ENCODE measurements at places on chromosomes 6 and 20. TPM values are rescaled to one million over a fixed set of nuclear protein-coding genes. Genes with fewer than 3 reads are reported as not detected.

GRCh38 chr6:168103050-168103830 is 24.2 kb upstream of the FRMD1 start:
- H3K4me3 ChIP-seq: no peak overlapping the region
- H3K27ac ChIP-seq: no peak overlapping the region
- no peak for DNase-seq

DNA sequence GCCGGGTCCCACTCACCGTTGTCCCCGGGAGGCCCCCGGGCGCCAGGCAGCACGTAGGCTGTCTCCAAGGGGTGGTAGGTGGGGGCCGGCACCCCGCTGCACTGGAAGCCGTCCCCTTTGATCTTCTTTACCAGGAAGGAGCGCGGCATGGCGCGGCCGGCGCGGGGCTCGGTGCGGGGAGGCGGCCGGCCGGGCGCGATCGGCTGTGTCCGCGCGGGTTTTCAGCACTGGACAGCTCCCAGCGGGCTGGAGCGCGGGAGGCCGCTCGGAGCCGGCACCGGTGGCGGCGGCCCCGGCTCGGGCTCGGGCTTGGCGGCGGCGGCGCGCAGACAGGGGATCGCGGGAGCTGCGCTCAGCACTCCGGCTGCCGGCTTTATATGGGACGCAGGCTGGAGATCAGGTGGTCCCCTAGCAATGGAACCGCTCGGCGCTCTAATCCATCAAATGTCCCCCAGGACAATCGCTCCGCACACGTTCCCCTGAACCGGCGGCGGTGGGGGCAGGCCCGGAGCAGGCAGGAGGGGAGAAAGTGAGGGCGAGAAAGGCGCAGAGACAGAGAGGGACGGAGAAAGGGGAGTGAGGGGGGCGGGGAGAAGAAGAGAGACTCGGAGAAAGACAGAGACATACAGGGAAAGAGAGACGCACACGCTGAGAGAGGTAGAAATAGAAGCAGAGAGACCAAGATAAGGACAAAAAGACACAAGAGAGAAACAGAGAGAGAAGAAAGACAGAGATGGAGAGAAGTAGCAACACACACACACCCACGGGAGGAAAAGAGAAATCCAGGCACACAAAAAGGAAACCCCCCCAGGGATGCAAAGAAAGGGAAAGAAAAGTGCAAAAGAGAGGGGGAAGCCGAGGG is at the start of gene SCRT2:
Gene SCRT2 (minus strand): TSS at position 350 of the 862 bp plus-strand sequence. CDS start 201 bp downstream, at position 149.
- no peaks in the 10 kb centered on the region for H3K36me3 ChIP-seq
- H3K4me1 ChIP-seq: peaks cover 5% of the 10 kb centered on the region
- no peak within 1 kb of the TSS for H3K27ac ChIP-seq
- no peak for DNase-seq
- H3K4me3 ChIP-seq: peak within 1 kb of the TSS; percentile 14

The UBD gene
- total RNA-seq: 0.54 TPM

The GPLD1 gene
- total RNA-seq: 0.98 TPM

The RAD21L1 gene
- total RNA-seq: 1.0 TPM

DNA sequence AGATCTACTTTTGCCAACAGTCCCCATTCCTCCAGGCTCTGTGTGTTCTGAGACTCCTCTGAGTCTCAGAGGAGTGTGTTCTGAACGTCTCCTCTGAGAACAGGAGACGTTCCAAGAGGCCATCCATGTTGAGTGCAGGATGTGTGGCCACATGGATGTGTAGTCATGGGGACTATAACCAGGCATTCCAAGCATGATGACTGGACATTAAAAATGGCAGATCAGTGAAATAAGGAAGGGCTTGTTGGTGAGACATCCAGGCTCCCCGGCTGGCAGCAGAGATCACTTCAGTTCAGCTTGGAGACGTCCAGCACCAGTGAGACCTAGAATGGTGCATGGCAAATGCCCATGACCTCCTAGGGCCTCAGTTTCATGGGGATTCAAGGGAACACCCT is 34.3 kb upstream of the POU5F1 start:
- H3K36me3 ChIP-seq: no peaks in the 10 kb centered on the region
- no peaks in the 10 kb centered on the region for H3K27me3 ChIP-seq
- peak overlapping the region; percentile 76 for H3K27ac ChIP-seq
- H3K4me3 ChIP-seq: no peak overlapping the region
- no peak for DNase-seq

DNA sequence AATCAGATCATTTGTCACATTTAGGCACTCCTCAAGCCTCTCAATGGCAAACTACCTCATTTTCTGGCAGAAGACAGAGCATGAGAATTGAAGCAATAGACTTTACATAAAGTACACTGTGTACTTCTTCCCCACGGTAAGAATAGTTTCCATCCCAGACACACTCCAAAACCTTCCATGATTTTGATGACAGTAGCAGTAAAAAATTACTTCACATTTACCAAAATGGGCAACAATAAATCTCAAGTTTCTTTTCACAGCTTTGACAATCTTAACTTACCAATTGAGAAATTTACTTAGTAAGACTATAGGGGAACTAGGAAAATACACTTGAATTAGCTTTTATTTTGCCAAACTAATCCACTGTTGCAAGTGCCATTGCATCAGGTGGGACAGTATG is 353.8 kb downstream of the HAO1 start:
- no peak for DNase-seq
- H3K27ac ChIP-seq: no peak overlapping the region
- H3K36me3 ChIP-seq: no peaks in the 10 kb centered on the region
- no peaks in the 10 kb centered on the region for H3K4me1 ChIP-seq
- no peak overlapping the region for H3K4me3 ChIP-seq
- no peaks in the 10 kb centered on the region for H3K27me3 ChIP-seq

The SLC35D3 gene
- total RNA-seq: not detected

DNA sequence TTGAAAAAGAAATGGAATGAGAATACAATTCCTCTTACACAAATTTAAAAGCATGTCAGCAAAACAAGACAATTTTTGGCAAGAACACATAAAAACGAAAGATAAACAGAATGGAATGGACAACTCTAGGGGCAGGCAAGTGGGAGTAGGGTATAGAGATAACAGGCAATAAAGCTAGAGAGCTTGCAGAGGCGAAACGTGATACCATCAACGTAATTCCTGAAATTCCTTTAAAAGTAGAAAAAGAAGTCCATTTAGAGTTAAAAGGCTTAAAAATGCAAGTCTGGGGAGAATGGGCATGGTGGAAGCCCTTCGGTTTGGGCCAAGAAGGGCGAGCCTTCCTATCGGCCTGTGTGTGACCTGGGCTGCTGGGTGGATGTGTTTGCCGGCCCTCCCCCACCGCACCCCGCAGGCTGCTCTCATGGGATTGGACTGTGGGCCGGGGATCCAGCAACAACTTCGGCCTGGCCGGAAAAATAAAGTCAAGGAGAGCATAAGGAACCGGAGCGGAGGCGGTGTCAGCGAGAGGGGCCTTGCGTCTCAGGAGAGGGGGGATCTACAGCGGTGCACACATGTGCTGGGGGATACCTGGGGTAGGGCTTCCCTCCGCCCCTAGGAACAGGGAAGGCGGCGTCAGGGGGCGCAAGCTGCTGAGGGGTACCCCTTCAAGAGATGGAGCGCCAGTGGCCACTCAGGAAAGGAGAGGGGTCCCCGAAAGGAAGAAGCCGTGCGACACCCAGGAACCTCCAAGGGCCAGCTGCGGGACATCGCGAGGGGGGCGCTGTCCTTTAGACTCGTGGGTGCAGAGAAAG is 4.1 kb downstream of the TMEM239 start:
- no peaks in the 10 kb centered on the region for H3K36me3 ChIP-seq
- no peaks in the 10 kb centered on the region for H3K27me3 ChIP-seq
- no peak for DNase-seq
- no peak overlapping the region for H3K27ac ChIP-seq

The BACH2 gene
- 1.6 TPM for total RNA-seq

- no peaks in the 10 kb centered on the region for H3K27me3 ChIP-seq
- no peak overlapping the region for H3K27ac ChIP-seq
- no peaks in the 10 kb centered on the region for H3K36me3 ChIP-seq
Measured at GRCh38 chr6:76682842-76683241, 610.4 kb upstream of the IMPG1 start.

GRCh38 chr20:15837563-15837962 is 735.7 kb downstream of the KIF16B start:
- H3K4me1 ChIP-seq: no peaks in the 10 kb centered on the region
- DNase-seq: no peak

The RSPH4A gene
- total RNA-seq: 0.44 TPM

DNA sequence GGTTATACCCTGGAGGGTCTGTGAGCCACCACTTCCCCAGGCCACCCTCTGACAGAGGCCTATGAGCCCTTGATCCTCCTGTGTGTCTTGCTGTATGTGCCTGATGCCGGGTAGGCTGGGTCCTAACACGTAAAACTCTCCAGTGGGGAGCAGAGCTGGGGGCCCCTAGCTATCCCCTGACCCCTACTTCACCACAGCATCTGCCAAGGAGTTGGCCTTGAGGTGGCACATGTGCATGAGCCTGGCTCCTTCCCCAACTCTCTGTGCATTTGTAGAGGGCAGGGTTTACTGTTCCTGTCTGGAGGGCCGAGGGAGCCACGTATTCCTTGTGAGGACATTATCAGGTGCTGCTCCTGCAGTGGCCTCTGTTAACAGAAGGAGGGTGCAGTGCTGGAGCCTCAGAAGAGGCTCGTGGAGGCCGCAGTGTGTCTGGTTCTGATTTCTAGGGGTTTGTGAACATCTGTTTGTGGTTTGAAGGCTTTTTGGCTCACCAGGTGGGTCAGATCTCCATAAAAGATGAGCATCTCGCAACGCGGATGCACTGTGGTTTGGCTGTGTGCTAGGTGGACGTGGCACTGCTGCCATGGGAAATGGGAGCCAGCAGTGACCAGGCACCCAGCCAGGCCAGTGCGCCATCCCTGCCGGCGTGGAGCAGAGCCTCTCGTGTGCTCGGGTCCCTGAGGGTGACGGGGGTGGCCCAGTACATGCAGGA is 152.1 kb downstream of the DTNBP1 start:
- no peak overlapping the region for H3K27ac ChIP-seq
- H3K27me3 ChIP-seq: no peaks in the 10 kb centered on the region
- no peak for DNase-seq
- no peaks in the 10 kb centered on the region for H3K4me1 ChIP-seq

GRCh38 chr6:72748759-72749158 is 126.9 kb downstream of the KCNQ5 start:
- no peaks in the 10 kb centered on the region for H3K36me3 ChIP-seq
- no peak overlapping the region for H3K27ac ChIP-seq
- no peaks in the 10 kb centered on the region for H3K27me3 ChIP-seq
- no peak for DNase-seq

The LGSN gene
- not detected for total RNA-seq

The MLN gene
- total RNA-seq: not detected

GRCh38 chr6:150320442-150320841 is 48.4 kb upstream of the IYD start:
- no peaks in the 10 kb centered on the region for H3K27me3 ChIP-seq
- H3K27ac ChIP-seq: no peak overlapping the region
- H3K4me3 ChIP-seq: no peak overlapping the region
- H3K4me1 ChIP-seq: no peaks in the 10 kb centered on the region
- no peaks in the 10 kb centered on the region for H3K36me3 ChIP-seq

GRCh38 chr20:38407321-38407720 is 27.8 kb downstream of the SNHG17 start:
- H3K27ac ChIP-seq: no peak overlapping the region
- no peaks in the 10 kb centered on the region for H3K4me1 ChIP-seq
- DNase-seq: no peak
- no peaks in the 10 kb centered on the region for H3K27me3 ChIP-seq
- H3K4me3 ChIP-seq: no peak overlapping the region
- no peaks in the 10 kb centered on the region for H3K36me3 ChIP-seq

DNA sequence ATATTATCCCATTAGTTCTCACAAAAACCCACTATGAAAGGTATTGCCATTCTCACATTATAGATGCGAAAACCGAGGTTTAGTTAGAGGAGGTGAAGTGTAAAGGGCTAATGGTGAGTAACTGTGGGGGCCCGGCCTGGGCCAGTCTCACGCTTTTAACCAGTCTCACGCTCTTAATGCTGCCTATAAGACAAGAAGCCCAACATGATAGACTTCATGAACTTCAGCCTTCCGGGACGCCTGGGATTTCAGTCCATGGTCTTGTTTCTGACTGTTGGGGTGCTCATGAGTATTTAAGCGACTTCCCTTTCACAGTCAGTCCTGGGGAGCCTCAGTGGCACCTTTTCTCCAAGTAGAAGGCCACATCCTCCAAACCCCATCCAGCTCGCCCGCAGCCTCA is 31.7 kb downstream of the AGPAT4 start:
- H3K27me3 ChIP-seq: no peaks in the 10 kb centered on the region
- DNase-seq: no peak
- no peaks in the 10 kb centered on the region for H3K36me3 ChIP-seq
- no peaks in the 10 kb centered on the region for H3K4me1 ChIP-seq
- no peak overlapping the region for H3K4me3 ChIP-seq

The MPIG6B gene
- not detected for total RNA-seq

GRCh38 chr20:58891718-58892140 is 39.2 kb downstream of the GNAS start:
- peak overlapping the region; percentile 91 for H3K27ac ChIP-seq
- H3K27me3 ChIP-seq: no peaks in the 10 kb centered on the region
- DNase-seq: no peak
- H3K36me3 ChIP-seq: peaks cover 2% of the 10 kb centered on the region
- peak overlapping the region; percentile 68 for H3K4me3 ChIP-seq

The C20orf96 gene
- total RNA-seq: 20.5 TPM

The ARFGEF3 gene
- 1.5 TPM for total RNA-seq

DNA sequence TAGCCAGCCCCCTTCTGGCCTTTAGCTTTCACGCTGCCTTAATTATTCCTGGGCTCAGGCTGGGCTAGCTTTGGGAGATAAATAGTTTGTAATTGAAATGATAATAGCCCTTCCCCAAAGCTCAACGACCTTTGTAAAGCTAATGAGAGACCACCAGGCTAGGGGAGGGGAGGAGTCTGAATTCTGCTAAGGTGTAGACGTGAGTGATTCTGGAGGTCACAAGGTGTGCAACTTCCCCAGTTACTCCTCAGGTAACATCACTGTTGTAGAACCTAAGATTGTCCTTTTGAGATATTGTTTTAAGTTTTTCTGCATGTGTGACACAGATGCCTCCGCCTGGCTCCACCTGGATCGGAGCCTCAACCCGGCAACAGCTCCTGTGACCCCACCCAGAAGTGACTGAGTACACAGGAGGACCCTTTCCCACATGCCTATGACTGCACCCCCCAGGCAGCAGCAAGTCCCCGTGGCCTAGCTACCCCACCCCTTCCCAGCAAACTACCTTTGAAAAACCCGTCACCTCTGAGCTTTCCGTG is 5.8 kb upstream of the GPR31 start:
- H3K27me3 ChIP-seq: peaks cover 19% of the 10 kb centered on the region
- no peaks in the 10 kb centered on the region for H3K36me3 ChIP-seq
- DNase-seq: no peak
- no peak overlapping the region for H3K4me3 ChIP-seq
- no peak overlapping the region for H3K27ac ChIP-seq

Data from Panc1 (cell line).